ENCODE measurements at places on chromosomes 5 and 9. TPM values are rescaled to one million over a fixed set of nuclear protein-coding genes. Genes with fewer than 3 reads are reported as not detected.
A peak's percentile ranks its signal among the peaks of the same experiment; 100 is the strongest.

- H3K27me3 ChIP-seq = peaks cover 12% of the 10 kb centered on the region
- no peaks in the 10 kb centered on the region for H3K4me1 ChIP-seq
- H3K4me3 ChIP-seq = no peak overlapping the region
- no peak for DNase-seq
Measured at GRCh38 chr9:133286523-133286922, 11.5 kb upstream of the ABO start.

GRCh38 chr9:128828267-128828666 lies 1.3 kb downstream of the SPOUT1 start:
- DNase-seq = no peak
- H3K27me3 ChIP-seq = no peaks in the 10 kb centered on the region
- H3K4me3 ChIP-seq = peak overlapping the region; percentile 96
- H3K27ac ChIP-seq = peak overlapping the region; percentile 96
- H3K4me1 ChIP-seq = peaks cover 9% of the 10 kb centered on the region

GRCh38 chr5:59275510-59276324 lies 617.8 kb downstream of the PDE4D start:
- no peaks in the 10 kb centered on the region for H3K36me3 ChIP-seq
- peak overlapping the region; percentile 53 for H3K4me3 ChIP-seq
- peak overlapping the region; percentile 8 for H3K27ac ChIP-seq
- no peak for DNase-seq
- H3K4me1 ChIP-seq = peaks cover 10% of the 10 kb centered on the region
- peaks cover 7% of the 10 kb centered on the region for H3K27me3 ChIP-seq

Gene CCNJL
- 20.1 TPM for total RNA-seq

GRCh38 chr5:4023091-4023752 lies 427.6 kb downstream of the IRX1 start:
- H3K4me1 ChIP-seq = peaks cover 23% of the 10 kb centered on the region
- H3K36me3 ChIP-seq = no peaks in the 10 kb centered on the region
- H3K27ac ChIP-seq = no peak overlapping the region
- no peaks in the 10 kb centered on the region for H3K27me3 ChIP-seq

Gene FABP6
- not detected for total RNA-seq

GRCh38 chr9:126049088-126049487 lies 277.5 kb upstream of the MVB12B start:
- no peak overlapping the region for H3K4me3 ChIP-seq
- DNase-seq = no peak
- H3K4me1 ChIP-seq = no peaks in the 10 kb centered on the region
- no peak overlapping the region for H3K27ac ChIP-seq
- H3K27me3 ChIP-seq = peaks cover 13% of the 10 kb centered on the region
- no peaks in the 10 kb centered on the region for H3K36me3 ChIP-seq

DNA sequence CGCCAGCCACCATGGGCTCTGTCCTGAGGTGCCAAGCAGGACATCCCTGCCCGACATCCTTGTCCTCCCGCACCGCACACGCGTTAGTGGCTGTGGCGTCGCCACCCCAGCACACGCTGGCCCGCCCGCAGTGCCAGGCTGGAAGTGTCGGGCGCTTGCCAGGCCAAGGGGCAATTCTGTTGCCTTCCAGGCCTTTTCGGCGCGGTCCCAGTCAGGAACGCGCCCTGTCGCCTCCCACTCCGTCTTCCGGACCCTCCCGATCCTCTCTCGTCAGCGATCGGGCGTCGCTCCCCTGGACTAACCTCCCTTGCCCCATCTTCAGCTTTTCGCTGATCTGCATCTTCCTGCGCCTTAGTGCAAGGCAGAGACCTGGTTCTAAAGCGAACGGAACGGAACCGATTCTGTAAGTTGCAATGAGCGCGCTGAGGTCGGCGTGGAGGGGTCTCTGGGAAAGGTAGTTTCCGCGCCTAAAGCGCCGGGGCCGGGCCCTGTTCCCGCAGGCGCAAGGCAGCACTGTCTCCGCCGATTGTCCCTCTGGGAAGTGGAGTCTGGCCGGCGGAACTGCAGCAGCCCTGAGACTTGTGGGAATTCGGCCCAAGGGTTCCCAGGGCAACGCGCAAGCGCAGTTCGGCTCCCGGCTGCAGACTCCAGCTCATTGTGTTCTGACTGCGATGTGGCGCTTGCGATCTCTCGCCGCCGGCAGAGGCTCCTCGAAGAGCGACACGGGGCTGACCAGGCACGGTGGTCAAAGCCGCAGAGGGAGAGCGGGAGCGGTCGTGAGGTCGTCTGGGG lies at the start of gene ZNF454:
ZNF454 (plus strand) TSS at position 630 of the 792 bp plus-strand sequence. CDS start 1,594 bp downstream, outside the sequence.
- DNase-seq = no peak
- no peak within 1 kb of the TSS for H3K27ac ChIP-seq
- H3K4me3 ChIP-seq = no peak within 1 kb of the TSS

DNA sequence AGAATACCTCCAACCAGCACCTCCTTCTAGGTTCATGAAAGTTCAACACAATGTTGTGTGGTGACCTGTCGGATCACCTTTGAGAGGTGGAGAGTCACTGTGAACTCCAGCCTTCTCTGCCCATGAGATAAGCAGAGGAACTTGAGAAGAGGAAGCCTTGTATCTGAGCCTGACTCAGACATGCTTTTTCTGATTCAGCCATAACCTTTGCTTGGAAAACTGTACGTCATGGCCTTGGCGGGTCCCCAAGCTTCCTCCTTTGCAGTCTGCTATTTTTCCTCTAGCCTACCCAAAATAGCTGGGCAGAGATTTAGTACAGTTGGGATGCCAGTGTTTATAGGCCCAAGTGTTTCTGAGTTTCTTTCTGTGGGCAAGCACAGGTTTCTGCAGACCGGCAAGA lies 274.7 kb downstream of the CETN3 start:
- no peak for DNase-seq
- H3K27me3 ChIP-seq = no peaks in the 10 kb centered on the region
- no peak overlapping the region for H3K4me3 ChIP-seq

DNA sequence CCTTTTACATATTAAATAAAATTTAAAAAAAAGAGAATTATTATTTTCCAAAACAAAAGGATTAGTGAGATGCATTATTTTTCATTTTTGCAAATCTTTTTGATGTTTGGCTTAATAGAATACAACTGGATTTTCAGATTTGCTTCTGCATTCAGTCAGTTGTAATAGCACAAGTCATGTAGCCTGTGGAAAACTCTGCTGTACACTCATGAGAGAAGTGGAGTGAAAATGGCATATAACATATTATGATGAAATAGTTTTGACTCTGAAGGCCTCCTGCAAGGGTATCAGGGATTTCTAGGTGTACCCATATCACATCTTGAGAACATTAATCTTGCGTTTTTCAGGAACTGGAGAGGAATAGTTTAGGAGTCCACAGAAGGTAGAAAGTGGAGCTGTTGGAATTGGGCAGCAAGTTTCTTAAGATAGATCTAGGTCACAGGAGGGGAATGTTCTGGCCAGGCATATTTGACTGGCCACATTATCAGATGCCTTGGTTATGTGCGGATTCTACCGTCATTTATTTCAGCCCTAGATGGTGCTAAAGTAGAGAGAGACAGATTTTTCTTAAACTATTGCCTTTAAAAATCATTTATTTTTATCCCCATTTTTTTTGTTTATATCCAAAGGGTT lies 16.4 kb downstream of the LNPEP start:
- H3K36me3 ChIP-seq = peaks cover 12% of the 10 kb centered on the region
- no peaks in the 10 kb centered on the region for H3K27me3 ChIP-seq
- DNase-seq = no peak

GRCh38 chr5:67202828-67203227 lies 6.2 kb upstream of the CD180 start:
- no peak for DNase-seq
- no peaks in the 10 kb centered on the region for H3K27me3 ChIP-seq
- H3K36me3 ChIP-seq = no peaks in the 10 kb centered on the region
- H3K27ac ChIP-seq = no peak overlapping the region
- H3K4me3 ChIP-seq = no peak overlapping the region

- H3K36me3 ChIP-seq = no peaks in the 10 kb centered on the region
- no peak for DNase-seq
- H3K27ac ChIP-seq = no peak overlapping the region
- peaks cover 21% of the 10 kb centered on the region for H3K27me3 ChIP-seq
Measured at GRCh38 chr5:75059912-75060545, 7.7 kb upstream of the GCNT4 start.

DNA sequence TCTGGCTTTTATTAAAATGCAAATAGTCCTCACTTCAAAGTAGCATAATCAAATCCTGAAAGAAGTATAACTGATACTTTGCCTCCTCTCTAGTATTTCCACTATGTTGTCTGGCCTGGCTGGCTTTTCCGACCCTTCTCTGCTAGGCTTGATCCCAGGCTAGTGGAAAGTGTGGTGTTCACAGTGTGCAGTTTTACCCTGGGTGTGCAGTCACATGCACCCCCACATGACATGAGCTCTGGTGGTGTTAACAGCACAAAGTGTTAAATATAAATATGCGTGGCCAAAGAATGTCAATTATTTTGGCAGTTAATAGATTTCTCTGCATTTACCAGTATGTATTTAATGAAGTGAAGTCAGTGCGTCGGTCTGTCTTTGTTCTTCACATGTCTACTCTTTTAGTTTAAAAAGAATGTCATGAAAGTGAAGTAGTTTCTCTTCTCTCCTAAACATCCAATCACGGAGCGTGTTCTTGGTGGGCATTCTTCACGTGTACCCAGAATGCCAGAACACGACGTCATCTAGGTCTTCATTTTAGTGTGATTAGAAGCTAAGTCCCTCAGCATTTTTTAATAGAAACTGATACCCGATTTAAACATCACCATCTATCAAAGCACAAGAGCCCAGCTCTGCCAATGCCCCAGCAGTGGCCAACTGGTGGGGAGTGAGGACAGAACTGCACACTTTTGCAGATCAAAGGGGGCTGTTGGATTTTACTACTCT lies 286.4 kb downstream of the FANCC start:
- H3K27me3 ChIP-seq = no peaks in the 10 kb centered on the region
- no peaks in the 10 kb centered on the region for H3K4me1 ChIP-seq
- no peak overlapping the region for H3K27ac ChIP-seq
- H3K4me3 ChIP-seq = no peak overlapping the region

DNA sequence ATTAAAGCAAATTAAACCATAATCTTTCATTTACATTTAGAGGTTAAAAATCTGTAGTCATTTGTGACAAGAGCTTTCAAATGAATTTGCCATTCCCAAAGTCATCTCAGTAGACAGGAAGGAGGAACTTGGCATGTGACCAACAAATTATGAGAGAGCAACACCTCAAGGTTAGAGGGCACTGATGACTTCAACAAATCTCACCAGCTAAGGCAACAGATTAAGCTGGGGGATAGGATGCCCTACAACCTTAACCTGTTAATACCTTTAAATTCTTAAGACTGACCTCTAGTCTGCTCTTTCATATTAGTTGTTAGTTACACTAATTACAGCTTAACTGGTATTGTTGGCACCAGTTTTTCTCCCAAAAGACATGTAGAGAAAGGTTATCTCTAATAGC lies 18.4 kb downstream of the POU5F2 start:
- no peaks in the 10 kb centered on the region for H3K36me3 ChIP-seq
- H3K4me3 ChIP-seq = no peak overlapping the region
- no peak overlapping the region for H3K27ac ChIP-seq
- no peak for DNase-seq
- H3K4me1 ChIP-seq = peaks cover 7% of the 10 kb centered on the region

DNA sequence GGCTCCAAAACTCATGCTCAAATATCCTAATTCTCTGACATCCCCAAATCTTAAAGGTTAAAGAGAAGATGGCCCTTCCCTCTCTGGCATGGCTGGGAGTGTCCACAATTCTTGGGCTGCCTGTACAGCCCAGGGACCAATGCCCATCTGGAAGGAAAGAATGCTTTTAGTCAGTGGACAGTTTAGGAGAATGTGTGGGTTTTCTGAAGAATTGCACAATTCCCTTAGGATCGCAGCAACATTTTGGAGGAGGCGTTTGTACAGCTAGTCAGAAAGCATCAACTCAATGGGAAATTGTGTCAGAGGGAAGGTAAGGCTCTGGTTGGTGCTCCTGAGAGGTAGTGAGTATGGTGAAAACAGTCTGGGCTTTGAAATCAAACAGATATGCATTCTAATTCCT lies 15.0 kb downstream of the FAM193B start:
- no peaks in the 10 kb centered on the region for H3K27me3 ChIP-seq
- DNase-seq = no peak
- H3K4me1 ChIP-seq = peaks cover 34% of the 10 kb centered on the region
- H3K4me3 ChIP-seq = no peak overlapping the region
- H3K27ac ChIP-seq = no peak overlapping the region

- no peak overlapping the region for H3K27ac ChIP-seq
- H3K36me3 ChIP-seq = no peaks in the 10 kb centered on the region
- no peaks in the 10 kb centered on the region for H3K4me1 ChIP-seq
Measured at GRCh38 chr5:60036192-60036938, 142.8 kb upstream of the PDE4D start.

Gene ADAMTS6
- total RNA-seq = 0.10 TPM

DNA sequence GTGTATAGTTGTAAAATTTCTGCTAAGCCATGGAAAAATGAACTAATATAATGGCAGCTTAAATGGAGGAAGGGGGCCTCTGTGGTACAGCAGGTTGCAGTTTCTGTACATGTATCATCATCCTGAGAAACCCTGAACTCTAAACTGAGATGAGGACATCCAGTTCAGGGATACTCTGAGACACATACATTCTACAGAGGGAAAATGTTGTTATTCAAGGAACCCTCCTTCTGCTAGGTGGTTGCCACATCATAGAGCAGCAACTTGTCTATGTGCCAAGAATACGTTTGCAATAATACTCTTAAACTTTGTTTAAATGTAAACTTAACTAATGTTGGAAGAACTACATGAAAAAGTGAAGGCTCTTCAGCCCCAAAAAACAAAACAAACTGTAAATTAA lies 1310.8 kb upstream of the WWC1 start:
- H3K27me3 ChIP-seq = peaks cover 10% of the 10 kb centered on the region
- DNase-seq = no peak
- peaks cover 5% of the 10 kb centered on the region for H3K4me1 ChIP-seq
- H3K27ac ChIP-seq = no peak overlapping the region
- H3K4me3 ChIP-seq = no peak overlapping the region

DNA sequence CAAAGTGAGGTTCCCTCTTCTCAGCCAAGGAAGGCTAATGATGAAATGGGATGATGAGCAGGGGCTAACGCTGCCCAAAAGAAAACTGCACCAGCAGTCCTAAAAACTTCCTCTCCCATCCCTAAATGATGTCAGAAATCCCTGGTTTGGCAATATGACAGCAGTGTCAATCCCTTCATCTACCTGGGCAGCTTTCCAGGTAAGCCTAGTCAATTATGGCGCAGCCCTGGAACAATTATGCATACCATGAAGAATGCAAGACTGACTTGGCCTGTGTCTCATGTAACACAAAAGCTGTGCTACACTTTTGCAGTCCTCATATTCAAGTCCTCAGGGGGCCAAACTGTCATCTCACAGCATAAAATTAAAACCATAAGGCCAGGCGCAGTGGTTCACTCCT lies 7.0 kb downstream of the DMGDH start:
- no peaks in the 10 kb centered on the region for H3K36me3 ChIP-seq
- H3K4me3 ChIP-seq = no peak overlapping the region
- H3K27me3 ChIP-seq = peaks cover 22% of the 10 kb centered on the region
- no peak for DNase-seq

- no peak overlapping the region for H3K4me3 ChIP-seq
- no peaks in the 10 kb centered on the region for H3K4me1 ChIP-seq
- no peak overlapping the region for H3K27ac ChIP-seq
- DNase-seq = no peak
Measured at GRCh38 chr5:152288917-152289595, 116.0 kb downstream of the NMUR2 start.

Gene SLCO6A1
- total RNA-seq = not detected
